ENCODE measurements at places on chromosomes 5 and 9.
A peak's percentile ranks its signal among the peaks of the same experiment; 100 is the strongest.

- DNase-seq = no peak
Observed at GRCh38 chr5:160369990-160370712, at the start of gene C1QTNF2. TSS of gene C1QTNF2 (minus strand) at chr5:160370626. CDS start at chr5:160355011, 15,615 bp downstream.

DNA sequence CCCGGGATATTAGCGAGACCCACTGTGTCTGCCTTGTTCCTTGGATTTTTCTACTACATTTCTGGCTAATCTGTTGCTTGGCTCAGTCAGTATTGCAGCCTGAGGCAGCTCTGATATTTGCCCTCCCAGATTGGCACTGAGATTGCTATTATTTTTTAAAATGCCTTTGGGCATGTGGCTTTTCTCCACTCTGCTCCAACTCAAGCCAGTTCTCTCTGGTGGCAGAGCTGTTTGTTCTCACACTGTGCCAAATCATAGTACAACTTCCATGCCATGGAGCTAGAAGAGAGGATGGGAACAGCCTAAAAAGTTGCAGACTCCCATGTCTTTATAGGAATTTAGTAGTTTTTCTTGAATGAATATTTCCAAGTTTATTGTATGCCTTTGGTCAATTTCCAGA, 155.9 kb upstream of the ATP10B start:
- DNase-seq = no peak

GRCh38 chr5:55633574-55634208, 78.4 kb downstream of the SLC38A9 start:
- DNase-seq = no peak

- no peak for DNase-seq
Observed at GRCh38 chr5:37717613-37718431, 122.0 kb downstream of the GDNF start.

DNA sequence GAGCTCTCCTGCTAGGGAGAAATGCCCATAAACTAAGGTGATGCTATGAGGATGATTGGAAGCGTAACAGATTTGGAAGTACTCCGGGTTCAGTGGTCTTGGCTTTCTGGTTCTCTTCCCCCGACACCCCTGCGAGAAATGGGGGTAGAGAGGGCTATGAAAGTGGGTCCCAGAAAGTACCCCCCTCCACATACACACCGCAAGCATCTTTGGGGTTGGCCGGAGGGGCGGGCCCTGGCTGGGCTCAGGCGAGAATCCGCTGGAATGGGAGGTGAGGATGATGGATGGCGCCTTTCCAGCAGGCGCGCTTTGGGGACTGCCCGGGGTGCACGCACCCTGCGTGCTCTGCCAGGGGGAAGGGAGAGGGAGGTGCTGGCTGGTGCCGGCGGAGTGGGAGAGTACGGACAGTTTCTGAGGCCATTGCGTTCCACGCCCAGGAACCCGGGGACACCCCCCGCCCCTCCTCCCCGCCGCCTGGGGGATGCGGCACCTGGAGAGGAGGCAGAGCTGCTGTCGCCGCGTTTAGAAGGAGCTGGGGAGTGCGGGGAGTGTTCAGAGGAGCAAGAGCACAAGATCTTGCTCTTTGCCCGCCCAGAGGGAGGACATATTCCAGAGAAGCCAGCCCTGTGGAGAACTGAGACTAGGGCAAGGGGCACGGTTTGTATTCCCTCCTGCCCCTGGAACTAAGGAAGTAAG, 1.9 kb downstream of the PCSK5 start:
- DNase-seq = no peak

DNA sequence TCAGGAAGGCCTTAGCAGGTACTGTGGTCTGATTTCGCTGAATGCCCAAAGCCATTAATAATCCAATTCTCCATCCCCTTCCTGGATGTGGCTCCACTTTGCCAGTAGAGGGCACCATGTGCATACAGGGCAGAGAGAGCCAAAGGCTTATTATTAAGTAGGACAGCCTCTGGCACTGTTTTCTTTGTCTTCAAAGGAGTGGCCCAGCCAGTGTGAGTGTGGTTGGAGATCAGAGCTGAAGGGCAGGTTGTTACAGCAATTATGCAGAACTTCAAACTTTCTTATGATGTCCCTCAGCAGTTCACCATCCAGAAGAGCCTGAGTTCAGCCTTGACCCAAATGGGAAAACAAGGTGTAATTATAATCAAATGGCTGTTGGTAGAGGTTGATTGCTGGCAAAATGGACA, 38.6 kb upstream of the CEMIP2 start:
- no peak for DNase-seq

GRCh38 chr5:139837711-139838380, 42.2 kb downstream of the PSD2 start:
- no peak for DNase-seq

DNA sequence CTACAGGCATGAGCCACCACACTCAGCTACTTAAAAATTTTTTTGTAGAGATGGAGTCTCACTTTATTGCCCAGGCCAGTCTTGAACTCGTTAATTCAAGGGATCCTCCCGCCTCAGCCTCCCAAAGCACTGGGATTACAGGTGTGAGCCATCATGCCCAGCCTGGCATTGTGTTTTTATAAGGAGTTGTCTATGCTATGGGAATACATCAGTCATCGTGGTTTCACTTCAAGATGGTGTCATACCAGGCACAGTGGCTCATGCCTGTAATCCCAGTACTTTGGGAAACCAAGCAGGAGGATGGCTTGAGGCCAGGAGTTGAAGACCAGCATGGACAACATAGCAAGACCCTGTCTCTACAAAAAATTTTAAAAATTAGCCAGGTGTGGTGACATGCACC, 49.7 kb downstream of the CYSTM1 start:
- no peak for DNase-seq

- DNase-seq = no peak
Observed at GRCh38 chr5:75265731-75266130, 29.1 kb upstream of the ANKRD31 start.

- DNase-seq = peak; percentile 88
Observed at GRCh38 chr9:127388037-127388855, 8.7 kb upstream of the SLC2A8 start.

GRCh38 chr9:16082796-16083195, 530.0 kb downstream of the CCDC171 start:
- no peak for DNase-seq

GRCh38 chr9:128505414-128505765, 871 bp downstream of the GLE1 start:
- no peak for DNase-seq

DNA sequence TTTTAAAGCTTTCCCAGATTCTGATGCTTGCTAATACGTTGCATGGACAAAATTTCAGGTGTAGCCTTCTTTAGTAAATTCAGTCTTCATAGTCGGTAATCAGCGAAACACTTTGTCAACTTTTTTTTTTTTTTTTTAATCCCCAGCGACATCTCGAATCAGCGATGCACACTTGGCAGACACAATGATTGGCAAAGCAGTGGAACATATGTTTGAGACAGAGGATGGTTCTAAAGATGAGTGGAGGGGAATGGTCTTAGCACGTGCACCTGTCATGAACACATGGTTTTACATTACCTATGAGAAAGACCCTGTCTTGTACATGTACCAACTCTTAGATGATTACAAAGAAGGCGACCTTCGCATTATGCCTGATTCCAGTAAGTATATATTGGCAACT, 66.8 kb upstream of the NXNL2 start:
- no peak for DNase-seq

DNA sequence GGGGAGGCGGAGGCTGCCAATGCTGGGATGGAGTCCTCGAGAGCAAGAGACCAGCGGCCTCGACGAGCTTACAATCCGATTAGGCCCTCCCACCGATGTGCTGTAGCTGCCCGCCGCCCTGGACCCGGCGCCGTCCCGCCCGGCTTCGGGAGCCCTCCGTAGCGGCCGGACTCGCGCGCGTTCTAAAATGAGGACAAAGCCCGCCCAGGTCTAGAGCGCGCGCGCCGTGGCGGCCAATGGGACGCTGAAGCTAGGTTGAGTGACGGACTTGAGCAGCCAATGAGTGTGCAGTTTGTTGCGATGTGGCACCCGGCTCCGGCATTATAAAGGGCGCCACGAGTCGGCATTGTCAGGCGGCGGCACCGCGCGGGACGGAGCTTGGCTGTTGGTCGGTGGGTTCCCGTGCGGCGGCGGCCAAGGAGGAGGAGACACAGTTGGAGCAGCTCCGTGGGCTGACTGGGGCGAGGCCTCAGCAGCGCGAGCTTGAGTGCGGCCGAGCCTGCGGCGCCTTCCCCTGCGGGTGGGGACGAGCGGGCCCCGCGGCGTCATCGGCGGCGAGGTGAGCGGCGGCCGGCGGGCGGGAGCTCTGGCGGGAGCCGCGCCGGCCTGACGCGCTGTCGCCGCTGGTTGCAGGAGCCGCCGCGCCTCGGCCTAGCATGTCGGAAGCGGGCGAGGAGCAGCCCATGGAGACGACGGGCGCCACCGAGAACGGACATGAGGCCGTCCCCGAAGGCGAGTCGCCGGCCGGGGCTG, at the start of gene HNRNPAB:
Gene HNRNPAB, plus strand, starts transcription at position 352 of the 753 bp plus-strand sequence. Its CDS starts 305 bp downstream, at position 657.
- DNase-seq = peak; percentile 60

GRCh38 chr9:93017621-93018020, 40.9 kb upstream of the SUSD3 start:
- DNase-seq = no peak

DNA sequence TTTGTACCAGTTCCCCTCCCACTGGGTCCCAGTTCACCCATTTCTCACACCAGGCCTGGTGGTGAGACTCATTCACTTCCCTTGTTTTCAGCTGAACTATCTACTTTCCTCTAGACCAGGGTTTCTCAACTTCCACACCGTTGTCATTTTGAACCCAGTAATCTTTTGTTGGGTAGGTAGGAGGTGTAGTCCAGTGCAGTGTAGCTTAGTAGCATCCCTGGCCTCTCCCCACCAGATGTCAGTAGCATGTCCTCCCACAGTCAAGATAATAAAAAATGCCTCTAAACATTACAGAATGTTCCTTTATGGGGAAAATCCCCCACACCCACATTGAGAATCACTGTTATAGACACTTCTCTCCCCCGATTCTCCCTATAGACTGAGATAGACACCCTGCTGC, 299.1 kb downstream of the EPB41L4A start:
- DNase-seq = no peak

DNA sequence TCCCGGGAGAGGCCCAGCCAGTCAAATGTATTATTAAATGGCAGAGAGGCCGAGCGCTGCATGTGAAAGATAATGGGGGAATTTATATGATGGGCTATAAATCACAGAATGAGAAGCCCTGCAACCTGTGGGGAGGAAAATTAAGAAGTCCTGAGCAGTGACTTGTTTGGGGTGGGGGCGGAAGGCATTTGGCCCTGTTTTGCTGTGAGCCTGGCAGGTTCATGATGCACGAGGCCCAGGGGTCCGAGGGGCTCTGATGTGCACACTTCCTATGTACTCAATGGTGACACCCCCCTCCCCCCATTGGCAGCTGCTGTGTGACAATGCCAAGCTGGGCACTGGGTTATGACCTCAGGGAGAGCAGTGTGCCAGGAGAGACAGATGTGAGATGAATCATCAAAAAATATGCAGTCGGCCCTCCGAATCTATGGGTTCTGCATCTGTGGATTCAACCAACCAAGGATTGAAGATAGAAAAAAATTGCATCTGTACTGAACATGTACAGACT, 13.7 kb upstream of the DAB2IP start:
- DNase-seq = no peak

DNA sequence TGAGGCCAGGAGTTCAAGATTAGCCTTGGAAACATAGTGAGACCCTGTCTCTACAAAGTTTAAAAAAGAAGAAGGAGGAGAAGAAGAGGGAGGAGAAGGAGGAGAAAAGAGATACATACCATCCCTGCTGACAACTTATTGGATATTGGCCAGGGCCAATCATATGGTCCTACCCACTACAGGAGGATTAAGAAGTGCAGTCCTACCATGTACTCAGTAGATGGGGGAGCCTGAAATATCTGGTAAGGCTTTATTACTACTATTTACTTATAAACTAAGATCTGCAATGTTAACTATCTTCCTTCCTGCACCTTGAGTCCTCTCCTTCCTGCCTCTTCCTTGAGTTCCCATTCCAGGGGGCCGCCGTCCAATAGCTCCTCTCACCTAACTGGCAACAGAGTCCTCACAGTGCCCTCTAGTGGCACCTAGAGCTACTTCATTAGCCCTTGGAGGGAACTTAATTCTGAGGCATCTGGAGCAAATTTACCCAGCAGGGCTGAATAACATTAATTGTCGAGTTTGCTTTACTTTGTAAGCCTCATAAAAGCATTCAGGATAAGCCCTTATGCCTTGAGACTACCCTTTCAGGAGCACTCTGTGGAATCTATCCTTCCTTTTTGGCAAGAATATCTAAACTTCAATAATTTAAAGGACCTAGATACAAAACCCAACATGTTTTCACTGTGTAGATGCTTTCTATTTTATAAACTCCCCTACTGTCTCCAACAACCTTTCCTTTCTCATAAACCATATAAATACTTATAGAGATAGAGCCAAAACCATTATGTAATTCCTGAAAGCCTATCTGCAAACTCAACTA, 39.1 kb upstream of the RANBP6 start:
- no peak for DNase-seq

DNA sequence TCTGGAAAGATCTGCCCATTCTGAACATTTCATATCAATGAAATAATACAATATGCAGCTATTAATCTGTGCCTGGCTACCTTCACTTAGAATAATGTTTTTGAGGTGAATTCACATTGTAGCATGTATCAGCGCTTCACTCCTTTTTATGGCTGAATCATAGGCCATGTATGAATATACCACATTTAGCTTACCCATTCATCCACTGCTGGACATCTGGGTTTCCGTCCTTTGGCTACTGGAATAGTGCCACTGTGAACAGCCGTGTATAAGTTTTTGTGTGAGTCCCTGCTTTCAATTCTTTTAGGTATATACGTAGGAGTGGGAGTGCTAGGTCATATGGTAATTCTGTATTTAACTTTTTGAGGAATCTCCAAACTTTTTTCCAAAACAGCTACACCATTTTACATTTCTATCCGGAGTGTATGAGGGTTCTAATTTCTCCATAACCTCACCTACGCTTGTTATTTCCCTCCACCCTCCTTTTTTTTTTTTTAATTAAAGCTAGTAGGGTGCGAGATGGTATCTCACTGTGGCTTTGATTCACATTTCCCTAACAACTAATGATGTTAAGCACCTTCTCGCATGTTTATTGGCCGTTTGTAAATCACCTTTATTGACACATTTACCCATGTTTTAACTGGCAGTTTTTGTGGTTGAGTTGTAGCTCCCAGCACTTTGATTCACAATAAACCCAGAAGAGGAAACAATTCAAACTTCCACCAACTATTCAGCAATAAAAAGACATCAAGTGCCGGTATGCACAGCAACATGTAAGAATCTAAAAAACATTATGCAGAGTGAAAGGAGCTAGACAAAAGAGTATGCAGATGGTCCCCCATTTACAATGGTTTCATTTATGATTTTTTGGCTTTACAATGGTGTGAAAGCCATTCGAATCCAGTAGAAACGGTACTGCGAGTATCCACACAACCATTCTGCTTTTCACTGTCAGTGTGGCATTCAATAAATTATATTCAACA, 8.1 kb downstream of the SEMA4D start:
- no peak for DNase-seq

- no peak for DNase-seq
Observed at GRCh38 chr9:122058051-122058450, 35.1 kb downstream of the TTLL11 start.

- no peak for DNase-seq
Observed at GRCh38 chr5:115850744-115851416, 9.1 kb downstream of the AP3S1 start.

DNA sequence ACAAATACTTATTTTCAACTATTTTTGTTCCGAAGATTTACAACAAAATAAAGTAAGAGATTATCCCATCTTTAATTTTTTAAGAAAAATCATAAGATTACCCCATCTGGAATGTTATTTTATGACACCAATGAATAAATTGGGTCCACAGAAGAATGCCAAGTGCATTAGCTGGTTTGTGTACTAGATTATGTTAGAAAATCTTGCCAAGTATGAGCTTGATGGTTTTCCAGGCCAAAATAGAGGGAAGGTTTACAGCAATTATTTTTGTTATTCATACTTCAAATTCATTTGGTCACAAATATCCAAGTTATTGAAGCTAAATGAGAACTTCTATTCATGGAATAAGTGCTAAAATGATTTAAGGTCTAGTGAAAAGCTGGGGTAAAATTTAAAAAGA, 109.4 kb upstream of the DMRTA1 start:
- no peak for DNase-seq

Data from SIG-M5 (cell line).